GM23248 (cell line): ENCODE measurements at places on chromosomes 1 and 21. TPM values are rescaled to one million over a fixed set of nuclear protein-coding genes. Genes with fewer than 3 reads are reported as not detected.

DNA sequence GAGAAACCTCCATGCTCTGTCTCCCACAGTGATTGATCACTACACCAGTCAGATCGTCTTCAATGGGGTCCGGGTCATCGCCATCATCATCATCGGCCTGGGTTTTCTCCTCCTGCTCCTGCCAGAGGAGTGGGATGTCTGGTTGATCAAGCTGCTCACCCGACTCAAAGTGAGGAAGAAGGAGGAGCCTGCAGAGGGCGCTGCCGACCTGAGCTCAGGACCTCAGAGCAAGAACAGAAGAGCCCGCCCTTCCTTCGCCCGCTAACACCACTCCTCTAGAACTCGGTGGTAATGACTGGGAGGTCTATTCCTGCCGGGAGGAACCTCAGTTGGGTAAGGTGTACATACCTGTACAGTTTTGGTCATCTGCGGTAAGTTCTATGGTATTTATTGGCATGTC, 50.3 kb upstream of the COA6 start:
- peak; percentile 30 for DNase-seq

DNA sequence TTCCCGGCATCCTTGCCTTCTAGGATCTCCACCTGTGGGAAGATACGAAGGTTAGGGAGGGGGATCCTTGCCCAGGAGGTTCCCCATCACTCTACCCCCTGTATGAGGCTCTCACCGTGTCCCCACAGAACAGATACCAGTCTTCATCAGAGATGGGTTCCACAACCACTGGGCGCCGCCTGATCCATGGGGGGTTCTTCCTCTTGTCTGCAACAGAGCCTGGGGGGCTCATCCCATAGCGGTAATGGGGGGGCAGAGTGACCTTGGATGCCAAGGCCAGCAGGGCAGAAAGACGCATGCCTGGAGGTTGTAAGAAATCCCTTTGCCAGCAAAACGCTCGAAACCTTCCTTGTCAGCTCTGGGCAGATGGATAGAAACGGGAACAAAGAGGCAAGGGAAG, 2.5 kb downstream of the MRPL24 start:
- DNase-seq = no peak

DNA sequence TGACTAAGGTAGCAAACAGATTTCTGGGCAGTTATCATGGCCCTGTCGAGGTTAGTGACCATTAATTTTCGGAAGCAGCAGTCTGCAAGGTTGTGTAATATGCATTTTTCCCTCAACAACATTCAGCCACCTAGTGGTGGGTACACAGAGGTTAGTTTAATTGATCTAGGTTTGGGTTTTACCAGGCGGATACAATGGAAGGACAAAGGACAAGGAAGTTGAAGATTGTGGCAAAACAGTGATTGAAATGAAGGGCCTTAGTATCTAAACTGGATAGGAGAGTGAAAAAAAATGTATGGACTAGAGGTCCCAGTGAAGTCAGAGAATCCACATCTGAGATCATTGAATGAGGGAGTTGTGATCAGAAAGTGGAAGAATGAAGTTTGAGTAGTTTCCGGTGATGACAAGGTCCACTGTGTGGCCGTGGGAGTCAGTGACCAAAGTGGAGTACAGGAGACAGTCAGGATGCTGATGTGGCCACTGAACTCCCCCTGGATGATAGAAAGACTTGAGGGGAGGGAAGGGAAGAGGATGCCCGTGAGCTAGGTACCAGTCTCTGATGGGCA, 2.8 kb downstream of the ARMH1 start:
- DNase-seq = peak; percentile 81

Gene MROH7
- total RNA-seq = 0.51 and 0.65 TPM in 2 replicates

- DNase-seq = no peak
Observed at GRCh38 chr1:204124639-204125038, 27.2 kb downstream of the ETNK2 start.

DNA sequence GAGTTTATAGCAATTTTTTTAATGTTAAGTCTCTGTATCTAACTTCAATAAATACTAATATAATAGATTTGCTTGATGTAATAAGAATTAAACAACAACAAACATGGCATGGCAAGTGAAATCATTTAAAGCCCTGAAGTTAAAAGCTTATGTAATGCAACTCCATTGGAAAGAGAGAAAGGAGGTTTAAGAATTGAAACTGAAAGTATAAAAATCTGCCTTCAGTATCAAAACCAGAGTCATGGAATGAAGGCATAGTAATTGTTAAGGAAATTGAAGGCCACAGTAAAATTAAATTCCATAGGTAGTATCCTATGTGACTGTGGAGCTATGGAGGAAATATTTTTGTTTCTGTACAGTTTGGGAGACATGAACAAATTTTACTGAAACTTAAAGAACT, 55.1 kb downstream of the PRDX6 start:
- peak; percentile 6 for DNase-seq

DNA sequence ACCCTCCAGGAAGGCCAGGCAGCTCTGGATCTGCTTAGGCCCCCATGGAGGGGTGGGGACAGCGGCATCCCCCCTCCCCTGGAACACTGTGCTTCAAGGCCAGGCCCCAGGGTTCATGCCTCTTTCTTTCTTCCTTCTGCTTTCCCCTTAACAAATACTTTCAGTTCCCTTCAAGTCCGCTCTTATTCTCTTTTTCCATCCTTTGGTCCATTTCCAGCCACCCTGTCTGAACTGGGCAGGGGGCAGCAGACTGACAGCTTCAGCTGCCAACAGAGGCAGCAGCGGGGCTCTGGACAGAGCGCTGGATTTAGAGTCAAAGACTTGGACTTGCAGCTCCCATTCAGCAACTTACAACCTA, 1.1 kb upstream of the CD244 start:
- no peak for DNase-seq

DNA sequence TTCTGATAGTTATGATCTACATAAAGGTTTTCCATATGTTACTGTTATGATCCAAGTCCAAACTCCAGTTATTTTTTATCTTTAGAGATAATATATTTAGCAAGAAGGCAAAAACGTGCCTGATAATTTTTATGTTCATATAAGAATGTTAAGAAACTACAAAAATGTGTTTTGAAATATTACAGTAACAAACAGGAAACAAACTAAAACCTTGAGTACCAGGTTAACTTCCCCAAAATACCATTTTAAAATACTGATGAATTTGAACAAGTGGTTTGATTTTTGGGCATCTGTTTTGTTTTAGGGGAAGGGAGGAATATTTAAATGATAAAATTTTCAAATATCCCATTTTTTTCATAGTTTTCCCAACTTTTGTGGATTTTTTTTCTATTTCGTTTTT, 124.8 kb downstream of the NR5A2 start:
- no peak for DNase-seq

GRCh38 chr1:161111527-161111926, 6.3 kb downstream of the PFDN2 start:
- no peak for DNase-seq

DNA sequence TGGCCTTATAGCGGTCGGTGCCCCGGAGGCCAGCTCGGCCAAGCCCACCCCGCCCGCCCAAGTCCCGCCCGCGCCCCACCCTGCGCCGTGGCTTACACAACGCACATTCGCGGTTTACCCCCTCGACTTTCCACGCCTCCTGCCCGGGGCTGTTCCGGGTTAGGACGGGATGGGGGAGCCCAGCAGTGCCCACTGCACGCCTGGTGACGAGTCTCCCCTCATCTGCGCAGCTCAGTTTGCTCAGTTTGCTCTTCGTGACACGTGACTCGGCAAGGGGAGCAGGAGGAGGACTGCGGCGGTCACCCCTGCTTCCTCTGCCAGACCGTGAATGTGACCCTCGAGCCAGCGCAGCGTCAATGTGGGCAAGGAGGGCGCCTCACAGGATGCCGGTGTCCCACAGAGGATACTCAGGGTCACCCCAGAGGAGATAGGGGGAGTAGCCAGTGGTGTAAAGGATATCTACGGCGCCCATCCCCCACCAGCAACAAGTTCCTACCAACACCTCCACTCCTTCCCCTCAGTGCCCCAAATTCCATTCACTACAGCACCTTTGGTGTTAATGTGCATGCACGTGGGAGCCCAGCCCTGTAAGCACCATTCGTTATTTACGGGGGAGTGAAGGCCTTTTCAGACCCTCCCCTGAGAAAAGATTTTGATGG, 350 bp upstream of the S100A6 start:
- DNase-seq = peak; percentile 96

Gene C1orf87
- total RNA-seq = not detected in 2 replicates

Gene MAN1C1
- 0.51 and 1.1 TPM in 2 replicates for total RNA-seq

Gene HAO2
- not detected in 2 replicates for total RNA-seq

Gene SH3GLB1
- 36.0 and 47.6 TPM in 2 replicates for total RNA-seq

DNA sequence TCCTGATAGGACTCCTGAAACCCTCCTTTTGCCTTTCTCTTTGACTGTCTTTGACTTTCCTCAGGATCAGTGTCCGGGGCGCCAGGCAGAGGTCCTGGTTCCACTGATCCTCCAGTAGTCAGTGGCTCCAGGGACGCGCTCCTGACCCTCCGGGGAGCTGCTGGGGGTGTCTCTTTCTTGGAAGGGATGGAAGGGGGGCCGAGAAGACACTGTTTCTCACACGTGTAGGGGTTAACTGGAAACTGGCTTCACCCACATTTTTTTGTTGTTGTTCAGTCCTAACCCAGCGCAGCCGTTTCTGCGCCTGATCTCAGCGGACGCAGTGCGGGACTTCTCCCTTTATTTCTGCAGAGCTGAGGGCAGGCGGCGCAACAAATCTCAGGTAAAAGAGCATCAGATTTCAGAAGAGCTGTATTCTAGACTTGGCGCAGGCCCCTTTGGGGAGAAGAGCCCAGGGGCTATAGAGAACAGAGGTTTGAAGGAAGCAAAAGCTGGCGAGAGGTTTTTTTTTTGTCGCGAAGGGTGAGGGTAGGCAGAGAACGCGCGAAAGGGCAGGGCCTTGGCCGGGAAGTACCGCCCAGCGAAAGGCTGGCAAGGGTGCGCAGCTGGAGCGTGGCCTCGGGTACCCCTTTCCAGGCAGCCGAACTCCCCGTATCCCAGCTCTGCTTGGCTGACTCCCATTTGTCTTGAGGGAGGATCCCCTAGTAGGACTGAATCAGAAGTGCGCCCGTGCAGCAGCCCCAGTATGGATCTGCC, 4.3 kb upstream of the LHX9 start:
- DNase-seq = no peak

GRCh38 chr1:151443846-151444782, 15.2 kb downstream of the POGZ start:
- peak; percentile 90 for DNase-seq

Gene RHD
- 0.25 TPM in 1 of 2 replicates, not detected in the other for total RNA-seq

Gene COL16A1
- 234 and 247 TPM in 2 replicates for total RNA-seq

DNA sequence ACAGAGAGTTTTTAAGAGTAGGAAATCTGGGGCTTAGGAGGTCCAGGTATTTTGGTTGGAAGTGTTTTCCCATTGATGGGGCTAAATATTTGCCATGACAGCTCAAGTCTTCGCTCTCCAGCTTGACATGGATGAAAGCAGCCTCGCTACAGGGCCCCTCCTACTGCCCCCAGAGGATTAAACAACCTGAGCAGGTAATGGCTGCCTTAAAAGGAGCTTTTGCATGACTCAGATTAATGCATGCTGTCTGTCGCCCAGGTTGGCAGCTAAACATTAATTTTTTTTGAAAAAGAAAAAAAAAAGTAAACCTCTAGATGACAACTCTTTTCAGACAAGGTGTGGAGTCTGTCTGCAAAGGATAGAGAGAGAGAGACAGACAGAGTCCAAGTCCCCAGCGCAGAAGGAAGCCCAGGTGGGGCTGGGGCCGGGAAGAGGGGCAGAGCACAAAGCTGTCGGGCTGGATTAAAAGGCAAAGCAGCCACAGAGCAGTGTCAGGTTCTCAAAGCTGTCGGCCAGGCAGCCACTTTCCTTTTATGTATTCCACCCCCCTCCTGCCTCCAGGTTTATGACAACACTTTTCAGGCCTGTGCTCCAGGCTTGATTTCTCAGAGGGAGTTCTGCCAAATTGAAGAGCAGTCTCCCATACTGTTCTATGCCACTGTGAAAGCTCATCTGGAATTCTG, 127.9 kb downstream of the CLIC6 start:
- peak; percentile 45 for DNase-seq

GRCh38 chr1:213457186-213457585, 406.1 kb downstream of the RPS6KC1 start:
- DNase-seq = peak; percentile 23

DNA sequence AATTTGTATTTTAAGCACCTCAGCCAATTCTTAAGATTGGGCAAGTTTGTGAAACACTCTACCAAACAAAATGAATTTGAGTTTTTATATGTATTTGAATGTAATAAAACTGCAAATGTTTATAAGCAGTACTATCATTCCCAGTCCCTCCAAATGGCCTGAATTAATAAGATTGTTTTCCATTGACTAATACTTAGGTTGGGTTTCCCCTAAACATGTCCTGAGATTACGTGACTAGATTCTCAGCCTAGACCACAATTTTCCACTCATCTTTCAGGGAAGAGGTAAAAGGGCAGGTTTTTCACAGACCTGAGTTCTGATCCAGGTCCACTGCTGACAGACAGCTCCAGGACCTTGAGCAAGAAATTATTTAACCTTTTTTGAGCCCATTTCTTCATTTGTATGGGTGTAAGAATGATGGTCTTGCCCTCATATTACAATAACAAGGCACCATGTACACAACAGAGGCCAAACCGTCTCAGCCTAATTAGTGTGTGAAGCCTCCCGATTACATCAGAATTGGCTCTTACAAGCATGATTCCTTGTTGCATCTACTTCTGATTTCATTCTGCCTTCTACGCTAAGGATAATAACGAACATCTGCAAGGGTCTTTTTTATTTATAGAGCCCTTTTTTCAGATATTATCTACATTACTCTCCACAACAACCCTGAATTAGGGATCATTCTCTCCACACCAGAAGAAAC, 51.2 kb downstream of the BEND5 start:
- peak; percentile 14 for DNase-seq

GRCh38 chr21:45125357-45125756, 51.0 kb downstream of the ADARB1 start:
- no peak for DNase-seq

Gene HES2
- not detected in 2 replicates for total RNA-seq

- peak; percentile 61 for DNase-seq
Observed at GRCh38 chr1:29383746-29384371, 147.5 kb downstream of the PTPRU start.

- DNase-seq = no peak
Observed at GRCh38 chr1:44200336-44200735, 12.9 kb upstream of the DMAP1 start.

GRCh38 chr1:65097076-65097475, 50.9 kb upstream of the AK4 start:
- DNase-seq = no peak

DNA sequence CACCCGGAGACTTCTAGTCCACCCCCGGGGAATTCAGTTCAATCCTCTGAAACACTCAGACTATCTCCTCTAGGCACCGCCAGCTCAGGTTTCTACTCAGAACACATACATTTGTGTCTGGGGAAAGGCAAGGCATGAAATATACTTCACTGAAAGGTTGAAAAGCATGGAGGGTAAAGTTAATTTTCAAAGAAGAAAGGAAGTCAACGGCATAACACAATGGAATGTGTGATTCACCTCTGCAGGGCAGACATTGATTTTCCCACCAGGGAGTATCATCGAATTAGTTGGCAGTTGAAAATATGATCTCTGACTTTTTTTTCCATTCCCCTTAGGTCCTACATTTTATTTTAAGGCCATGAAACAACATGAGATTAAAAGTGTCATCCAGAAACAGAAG, 669.4 kb downstream of the SMYD3 start:
- DNase-seq = peak; percentile 79

Gene KCNK2
- 133 and 145 TPM in 2 replicates for total RNA-seq
